ENCODE measurements at places on chromosomes 1 and 21. TPM values are rescaled to one million over a fixed set of nuclear protein-coding genes. Genes with fewer than 3 reads are reported as not detected.

DNA sequence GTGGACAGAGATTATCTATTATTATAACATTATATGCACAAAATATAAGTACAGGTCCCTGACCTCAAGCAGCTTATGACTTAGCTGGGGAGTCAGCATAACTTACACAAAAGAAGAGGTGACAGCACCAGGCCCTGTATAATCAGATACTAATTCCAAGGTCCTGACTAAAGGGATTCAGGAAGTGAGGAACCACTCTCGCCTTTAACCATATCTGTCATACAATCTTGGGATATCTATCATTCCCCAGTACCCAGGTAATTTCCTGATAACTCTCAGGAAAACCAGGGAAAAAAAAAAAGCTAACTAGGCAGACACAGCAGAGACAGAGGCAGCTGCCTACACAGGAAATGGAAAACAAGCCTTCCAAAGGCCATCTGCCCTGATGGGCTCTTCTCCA lies 78.5 kb upstream of the CAMK1G start:
- no peak for DNase-seq

- DNase-seq: peak; percentile 87
Observed at GRCh38 chr1:114353262-114353661, 157.7 kb downstream of the TRIM33 start.

- DNase-seq: no peak
Observed at GRCh38 chr1:201230676-201231075, 40.1 kb downstream of the IGFN1 start.

Gene PLA2G2D
- total RNA-seq: not detected

Measured in muscle of leg (tissue), 16 donors.